Fibroblast of pulmonary artery (primary cell): ENCODE measurements at places on chromosomes 13 and 19.

DNA sequence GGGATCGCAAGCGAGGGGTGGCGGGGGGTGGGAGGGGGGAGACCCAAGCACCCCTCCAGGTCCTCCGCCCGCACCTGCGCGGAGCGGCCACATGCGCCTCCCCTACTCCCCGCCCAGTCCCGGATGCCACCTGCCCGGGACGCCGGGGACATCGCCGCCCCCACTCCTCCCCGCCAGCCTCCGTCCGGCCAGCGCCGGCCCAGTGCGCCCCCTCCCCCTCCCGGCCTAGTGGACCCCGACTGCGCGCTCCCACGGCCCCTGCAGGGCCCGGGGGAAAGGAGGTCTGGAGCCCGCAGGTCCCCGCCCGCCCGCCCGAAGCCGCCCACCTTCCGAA lies 263 bp downstream of the RHPN2 start:
- no peak for DNase-seq

DNA sequence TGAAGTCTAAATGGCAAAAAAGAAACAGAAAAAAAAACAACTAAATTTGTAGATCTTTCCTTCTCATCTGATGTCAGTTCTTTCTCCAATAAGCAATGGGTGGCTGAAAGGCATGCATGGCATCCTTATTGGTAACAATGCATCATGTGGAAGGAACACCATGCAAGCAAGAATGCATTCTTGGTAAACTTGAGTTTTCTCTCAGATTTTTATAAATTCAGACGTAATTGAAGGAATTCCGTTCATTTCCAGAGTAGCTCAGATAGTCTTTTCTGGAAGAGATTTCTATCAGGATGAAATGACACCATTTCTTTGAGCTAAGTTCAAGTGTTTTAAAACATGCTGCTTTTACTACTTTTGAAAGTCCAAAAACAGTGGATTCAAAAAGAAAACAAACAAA lies 373.0 kb downstream of the COG6 start:
- no peak for DNase-seq

- no peak for DNase-seq
These were observed 25.6 kb downstream of the UBXN6 start for GRCh38 chr19:4431808-4432674.

GRCh38 chr13:20182231-20182846 lies 10.4 kb downstream of the GJB2 start:
- DNase-seq: peak; percentile 86

- DNase-seq: peak; percentile 25
These were observed 815 bp downstream of the MAP3K10 start for GRCh38 chr19:40191836-40192646.

DNA sequence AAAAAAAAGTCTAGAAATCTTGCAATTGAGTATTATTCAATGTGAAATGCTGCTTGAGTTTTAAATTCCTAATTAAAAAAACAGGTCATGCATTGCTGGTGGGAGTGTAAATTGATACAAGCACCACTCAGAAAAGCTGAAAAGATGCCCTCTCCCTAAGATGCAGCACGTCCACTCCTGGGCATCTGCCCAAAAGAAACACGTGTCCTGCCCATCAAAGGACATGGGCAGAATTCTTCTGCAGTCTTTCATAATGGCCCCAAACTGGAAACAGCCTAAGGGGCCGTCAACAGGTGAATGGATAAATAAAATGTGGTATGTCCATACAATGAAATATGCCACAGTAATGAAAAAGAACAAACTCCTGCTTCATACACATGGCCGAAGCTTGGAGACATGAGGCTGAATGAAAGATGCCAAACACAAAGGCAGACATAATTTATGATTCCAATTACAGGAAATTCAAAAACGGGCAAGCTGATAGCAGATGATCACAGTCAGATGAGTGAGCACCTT lies 7.8 kb downstream of the POU2F2 start:
- DNase-seq: no peak

DNA sequence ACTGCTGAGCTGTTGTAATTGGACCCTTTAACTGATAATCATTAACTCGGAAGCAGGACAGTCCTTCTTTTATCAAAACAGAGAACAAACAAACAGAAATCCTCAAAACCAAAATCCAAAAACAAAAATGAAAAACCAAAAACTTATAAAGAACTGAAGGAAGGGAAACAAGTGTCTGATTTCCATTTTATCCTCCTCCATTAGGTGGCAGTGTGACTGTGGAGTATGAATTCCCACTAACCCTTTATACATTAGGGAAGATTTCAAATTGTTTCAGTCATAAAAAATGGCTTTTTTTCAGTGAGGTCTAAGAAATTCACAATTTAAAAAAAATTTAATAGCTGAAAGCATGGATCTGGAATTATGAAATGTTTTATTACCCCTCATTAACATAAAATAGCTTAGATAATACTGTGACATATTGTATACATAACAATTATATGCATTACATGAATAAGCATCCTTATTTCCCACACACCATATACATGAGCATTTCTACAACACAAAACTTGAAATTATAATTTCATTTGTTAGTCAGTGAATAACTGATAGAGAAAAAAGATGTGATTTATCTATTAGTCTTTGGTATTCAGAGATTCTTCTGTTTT lies 1074.3 kb upstream of the PCDH9 start:
- peak; percentile 19 for DNase-seq

- DNase-seq: no peak
These were observed 81.0 kb downstream of the NUFIP1 start for GRCh38 chr13:44908266-44908665.

- DNase-seq: no peak
These were observed 1.7 kb downstream of the PTOV1 start for GRCh38 chr19:49852631-49853126.

DNA sequence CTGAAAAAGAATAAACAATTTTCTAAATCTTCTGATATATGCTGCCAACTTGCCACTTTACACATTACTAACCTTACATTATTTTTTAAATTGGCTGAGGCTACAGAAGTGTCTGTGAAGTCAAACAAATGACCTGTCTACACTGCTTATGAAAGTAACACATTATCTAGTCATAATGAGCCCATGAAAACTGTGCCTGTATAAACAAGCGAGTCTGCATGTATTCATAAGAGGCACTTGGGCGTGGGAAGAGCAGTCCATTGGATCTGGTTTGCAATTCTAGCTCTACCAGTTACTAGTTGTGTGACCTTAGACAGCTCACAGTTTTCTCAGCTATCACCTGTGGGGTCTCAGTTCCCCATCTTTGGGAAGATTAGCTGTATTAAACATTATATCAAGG lies 3.1 kb downstream of the VPS36 start:
- DNase-seq: no peak

DNA sequence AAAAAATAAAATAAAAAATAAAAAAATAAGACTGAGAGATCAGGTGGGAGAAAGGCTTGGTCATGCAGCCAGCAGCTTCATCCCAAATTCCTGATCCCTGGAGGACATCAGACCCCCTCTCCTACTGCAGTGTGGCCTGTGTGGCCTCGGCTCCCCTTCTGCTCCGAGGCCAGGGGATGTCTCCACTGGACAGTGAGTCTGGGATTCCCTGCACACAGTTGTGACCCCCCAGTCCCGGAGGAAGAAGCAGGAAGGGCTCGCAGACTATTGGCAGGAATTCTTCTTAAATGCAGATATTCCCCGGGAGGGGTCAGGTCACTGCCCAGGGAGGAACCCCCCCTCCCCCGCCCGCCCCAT lies 41.9 kb downstream of the ZNF627 start:
- no peak for DNase-seq

DNA sequence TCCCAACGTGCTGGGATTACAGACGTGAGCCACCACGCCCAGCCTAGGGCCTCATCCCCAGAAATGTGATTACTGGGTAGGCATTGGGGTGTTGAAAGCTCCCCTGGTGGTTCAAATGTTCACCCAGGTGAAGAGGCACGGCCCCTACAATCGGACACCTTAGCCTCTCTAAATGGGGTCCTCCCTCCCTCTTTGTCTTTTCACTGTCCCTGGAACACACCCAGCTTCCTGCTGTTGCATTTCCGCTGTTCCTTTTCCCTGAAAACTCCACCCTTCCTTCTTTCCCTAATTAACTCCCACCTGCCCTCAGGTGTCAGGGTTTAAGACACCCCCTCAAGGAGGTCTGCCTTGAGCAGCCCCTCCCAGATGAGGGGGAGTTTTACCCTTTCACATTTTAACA lies 3.6 kb upstream of the PRODH2 start:
- DNase-seq: no peak

DNA sequence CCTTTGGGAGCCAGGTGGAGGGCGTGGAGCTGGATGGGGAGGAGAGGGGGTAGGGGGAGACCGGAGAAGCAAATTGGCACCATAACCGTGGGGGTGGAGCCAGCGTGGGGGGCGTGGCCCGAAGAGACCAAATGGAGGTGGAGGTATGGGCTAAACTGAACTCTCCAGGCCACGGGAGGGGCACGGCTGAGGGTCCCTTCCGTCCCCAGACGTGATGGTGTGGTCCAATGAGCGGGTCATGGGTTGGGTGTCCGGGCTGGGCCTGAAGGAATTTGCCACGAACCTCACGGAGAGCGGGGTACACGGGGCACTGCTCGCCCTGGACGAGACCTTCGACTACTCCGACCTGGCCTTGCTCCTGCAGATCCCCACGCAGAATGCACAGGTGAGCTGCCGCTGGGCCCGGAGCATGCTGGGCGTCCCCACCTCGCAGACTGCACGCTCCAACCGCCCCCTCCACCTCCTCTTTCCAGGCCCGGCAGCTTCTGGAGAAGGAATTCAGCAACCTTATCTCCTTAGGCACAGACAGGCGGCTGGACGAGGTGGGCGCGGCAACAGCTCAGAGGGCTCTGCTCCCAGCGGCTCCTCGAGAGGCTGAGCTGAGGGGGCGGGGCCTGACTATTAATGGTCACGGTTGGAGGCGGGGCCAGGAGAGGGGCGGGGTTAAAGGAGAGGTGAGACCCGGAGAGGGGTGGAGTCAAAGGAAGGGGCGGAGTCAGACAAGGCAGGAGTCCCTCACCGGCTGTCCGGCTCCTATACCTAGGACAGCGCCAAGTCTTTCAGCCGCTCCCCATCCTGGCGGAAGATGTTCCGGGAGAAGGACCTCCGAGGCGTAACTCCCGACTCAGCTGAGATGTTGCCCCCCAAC lies 6.2 kb downstream of the HRC start:
- peak; percentile 94 for DNase-seq

DNA sequence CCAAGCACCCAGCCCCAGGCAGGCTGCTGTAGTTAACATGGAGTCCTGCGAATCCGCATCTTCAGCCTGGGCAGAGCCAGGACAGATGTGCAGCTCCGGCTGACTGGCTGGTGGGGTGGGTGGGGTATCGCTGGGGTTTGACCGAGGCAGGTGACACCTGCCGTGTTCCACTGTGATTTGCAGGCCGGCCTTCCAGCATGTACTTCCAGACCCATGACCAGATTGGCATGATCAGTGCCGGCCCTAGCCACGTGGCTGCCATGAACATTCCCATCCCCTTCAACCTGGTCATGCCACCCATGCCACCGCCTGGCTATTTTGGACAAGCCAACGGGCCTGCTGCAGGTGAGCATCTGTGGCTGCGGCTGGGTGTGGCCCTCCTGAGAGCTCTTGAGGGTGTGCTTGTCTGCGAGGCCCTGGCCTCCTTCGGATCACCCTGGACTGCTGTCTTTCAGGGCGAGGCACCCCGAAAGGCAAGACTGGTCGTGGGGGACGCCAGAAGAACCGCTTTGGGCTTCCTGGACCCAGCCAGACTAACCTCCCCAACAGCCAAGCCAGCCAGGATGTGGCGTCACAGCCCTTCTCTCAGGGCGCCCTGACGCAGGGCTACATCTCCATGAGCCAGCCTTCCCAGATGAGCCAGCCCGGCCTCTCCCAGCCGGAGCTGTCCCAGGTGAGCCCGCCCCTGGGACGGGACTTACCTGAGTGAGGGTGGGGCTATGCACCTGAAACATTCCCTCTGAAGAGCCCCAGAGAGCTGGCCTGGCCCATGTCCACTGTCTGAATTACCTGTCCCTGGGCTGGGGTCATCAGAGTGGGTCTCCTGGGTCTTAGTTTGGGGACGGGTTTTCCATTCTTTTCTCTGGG lies 30.6 kb downstream of the CERS1 start:
- no peak for DNase-seq

- DNase-seq: no peak
These were observed 3.4 kb downstream of the TCF3 start for GRCh38 chr19:1648920-1649541.

DNA sequence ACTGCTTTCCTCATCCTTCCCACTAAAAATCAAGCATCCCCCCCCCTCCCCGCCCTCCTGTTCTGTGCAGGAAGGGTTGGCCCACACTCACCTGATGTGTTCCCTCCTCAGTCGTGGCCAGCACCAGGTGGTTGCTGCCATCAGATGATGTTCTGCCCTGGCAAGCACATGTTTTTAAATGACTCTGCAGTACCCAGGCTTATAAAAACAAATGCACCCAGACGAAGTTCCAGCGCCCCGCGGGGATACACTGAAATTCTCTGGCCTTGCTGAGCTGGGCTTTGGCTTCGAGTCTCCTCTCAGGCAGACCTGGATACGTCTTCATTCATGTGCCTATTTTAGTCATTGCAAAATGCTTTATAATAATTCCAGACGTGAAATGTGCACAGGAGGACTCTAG lies 316.3 kb downstream of the DLEU7 start:
- DNase-seq: no peak

DNA sequence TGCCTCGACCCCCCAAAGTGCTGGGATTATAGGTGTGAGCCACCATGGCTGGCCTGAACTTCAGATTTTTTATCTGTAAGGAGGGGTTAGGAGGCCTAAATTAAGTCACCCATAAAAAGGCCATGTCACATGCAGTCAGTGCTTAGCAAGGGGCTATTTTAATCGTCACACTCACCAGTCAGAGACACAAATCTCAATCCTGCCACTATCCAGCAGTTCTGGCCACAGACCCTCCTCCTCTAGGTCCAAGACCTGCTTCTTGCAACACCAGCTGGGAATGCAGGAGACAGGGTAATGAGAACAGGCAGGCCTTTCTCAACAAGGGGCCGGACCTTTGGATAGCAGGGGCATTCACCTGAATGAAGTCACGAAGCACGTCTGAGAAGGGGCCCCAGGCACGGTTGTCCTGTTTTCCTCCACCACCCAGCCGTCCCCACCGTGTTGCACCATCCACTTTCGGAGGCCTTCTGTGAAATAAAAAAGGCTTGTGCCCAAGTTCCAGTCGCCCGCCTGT lies 1.4 kb downstream of the FBXO27 start:
- peak; percentile 6 for DNase-seq

- DNase-seq: no peak
These were observed 28.6 kb upstream of the TCF3 start for GRCh38 chr19:1680976-1681375.

DNA sequence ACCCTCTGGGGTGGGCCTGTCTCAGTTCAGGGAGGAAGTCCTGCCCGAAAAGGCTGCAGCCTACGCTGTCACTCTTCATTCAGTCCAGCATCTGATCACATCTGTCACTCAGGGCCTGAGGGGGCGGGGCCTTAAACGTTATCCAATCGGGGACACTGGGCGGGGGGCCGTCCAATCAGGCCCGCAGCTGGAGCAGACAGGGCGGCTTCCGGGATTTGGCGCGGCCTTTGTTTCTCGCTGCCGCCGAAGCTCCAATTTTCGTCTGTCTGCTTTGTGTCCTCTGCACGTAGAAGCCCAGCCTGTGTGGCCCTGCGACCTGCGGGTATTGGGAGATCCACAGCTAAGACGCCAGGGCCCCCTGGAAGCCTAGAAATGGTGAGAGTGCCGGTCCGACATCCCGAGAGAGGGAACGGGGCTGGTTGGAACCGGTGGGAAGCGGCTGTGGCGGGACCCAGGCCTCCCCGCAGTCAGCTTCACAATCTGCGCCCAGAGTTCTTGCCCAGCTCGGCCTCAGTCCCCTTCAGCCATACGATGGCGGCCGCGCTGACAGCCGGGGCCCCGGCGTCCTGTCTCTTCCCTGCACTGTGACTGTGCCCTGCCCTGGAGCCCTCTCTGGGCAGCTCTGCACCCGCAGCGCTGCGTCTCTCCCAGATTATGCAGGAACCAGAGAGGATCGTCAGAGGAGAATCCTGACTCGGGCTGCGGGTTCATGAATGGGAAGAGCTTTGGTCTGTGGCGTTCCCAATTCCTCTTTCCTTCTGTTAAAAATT lies at the start of gene ZNF730:
Gene ZNF730, plus strand, starts transcription at position 224 of the 770 bp plus-strand sequence. Its CDS starts 149 bp downstream, at position 373.
- peak; percentile 80 for DNase-seq
